ENCODE measurements at places on chromosomes 13 and 19.

DNA sequence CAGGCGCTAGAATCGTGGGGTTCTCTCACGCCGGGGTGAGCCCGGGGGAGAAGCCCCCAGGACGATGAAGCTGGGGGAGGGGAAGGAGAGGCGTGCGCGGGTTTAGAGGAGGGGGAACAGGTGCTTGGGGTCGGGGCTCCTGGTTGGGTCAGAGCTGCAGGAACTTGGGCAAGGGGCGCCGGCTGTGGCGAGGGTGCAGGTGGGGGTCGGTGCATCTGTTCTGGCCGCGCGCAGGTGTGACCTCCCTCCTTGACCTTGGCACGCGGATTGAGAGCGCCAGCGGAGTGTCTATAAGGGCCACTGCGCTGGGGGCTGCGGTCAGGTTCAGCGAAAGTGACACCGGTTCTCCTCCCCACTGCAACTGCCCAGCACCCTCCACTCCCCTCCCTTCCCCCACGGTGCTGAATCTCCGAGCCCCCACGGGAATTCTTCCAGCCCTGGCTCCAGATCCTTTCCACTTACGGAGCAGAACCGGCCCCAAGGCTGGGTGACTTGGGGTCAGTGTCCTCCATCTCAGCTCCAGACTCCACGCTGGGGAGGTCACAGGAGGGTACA lies 618 bp downstream of the TMEM38A start:
- DNase-seq: no peak

GRCh38 chr13:29428310-29429181 lies 166.9 kb downstream of the SLC7A1 start:
- peak; percentile 81 for DNase-seq

- DNase-seq: no peak
Observed at GRCh38 chr13:62598708-62599107, 1183.1 kb upstream of the PCDH20 start.

GRCh38 chr13:105863300-105863920 lies 672.1 kb downstream of the EFNB2 start:
- no peak for DNase-seq

DNA sequence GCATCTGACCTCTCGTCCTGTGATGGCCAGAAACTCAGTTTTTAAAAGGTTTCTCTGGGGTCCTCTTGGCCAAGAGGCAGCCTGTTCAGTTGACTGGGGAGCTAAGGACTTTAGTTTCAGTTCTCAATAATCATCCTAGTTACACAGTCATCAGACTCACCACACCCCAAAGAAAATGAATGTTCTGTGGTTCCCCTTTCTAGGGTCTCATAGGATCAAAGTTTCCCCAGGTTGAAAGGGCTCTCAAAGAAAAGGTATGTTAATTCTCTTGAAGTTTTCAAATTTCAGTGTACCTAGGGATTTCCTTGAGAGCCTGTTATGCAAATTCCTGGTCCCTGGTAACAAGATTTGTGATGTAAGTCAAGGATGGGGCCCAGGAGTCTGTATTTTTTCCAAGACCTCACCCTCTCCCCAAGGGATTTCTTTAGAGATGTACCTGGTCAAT lies 94.9 kb downstream of the FAM216B start:
- DNase-seq: no peak

DNA sequence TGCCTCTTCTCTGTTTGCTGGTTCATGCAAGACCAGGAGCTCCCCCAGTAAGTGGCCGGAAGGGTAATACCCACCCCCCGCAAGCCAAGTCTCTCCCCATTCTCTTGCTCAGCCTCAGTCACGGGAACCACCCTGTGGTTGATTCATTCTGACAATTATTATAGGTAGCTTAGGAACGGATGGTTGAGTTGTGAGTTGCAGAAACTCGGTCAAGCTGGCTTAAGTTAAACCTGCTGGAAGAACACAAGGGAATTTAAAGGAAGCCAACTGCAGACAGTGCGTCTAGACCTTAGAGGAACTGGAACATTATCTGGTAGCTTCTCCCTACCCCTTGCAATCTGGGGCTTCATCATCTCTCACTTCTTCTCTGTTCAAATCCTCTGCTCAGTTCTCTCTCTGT lies 8.9 kb downstream of the FPR1 start:
- DNase-seq: no peak

- DNase-seq: no peak
Observed at GRCh38 chr19:8488365-8488764, 14.1 kb downstream of the PRAM1 start.

DNA sequence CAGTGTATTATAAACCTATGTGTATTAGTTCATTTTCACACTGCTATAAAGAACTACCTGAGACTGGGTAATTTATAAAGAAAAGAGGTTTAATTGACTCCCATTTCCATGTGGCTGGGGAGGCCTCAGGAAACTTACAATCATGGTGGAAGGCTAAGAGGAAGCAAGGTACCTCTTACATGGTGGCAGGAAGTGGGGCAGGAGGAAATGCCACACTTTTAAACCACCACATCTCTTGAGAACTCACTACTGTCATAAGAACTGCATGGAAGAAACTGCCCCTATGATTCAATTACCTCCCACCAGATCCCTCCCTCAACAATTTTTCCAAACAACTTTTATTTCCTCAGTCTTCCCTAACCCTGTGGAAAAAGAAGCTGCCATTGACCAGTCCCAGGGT lies 14.5 kb upstream of the TPP2 start:
- no peak for DNase-seq

GRCh38 chr13:99191336-99191899 lies 9.2 kb upstream of the UBAC2 start:
- DNase-seq: no peak

GRCh38 chr13:46913757-46914156 lies 16.9 kb upstream of the HTR2A start:
- DNase-seq: no peak

DNA sequence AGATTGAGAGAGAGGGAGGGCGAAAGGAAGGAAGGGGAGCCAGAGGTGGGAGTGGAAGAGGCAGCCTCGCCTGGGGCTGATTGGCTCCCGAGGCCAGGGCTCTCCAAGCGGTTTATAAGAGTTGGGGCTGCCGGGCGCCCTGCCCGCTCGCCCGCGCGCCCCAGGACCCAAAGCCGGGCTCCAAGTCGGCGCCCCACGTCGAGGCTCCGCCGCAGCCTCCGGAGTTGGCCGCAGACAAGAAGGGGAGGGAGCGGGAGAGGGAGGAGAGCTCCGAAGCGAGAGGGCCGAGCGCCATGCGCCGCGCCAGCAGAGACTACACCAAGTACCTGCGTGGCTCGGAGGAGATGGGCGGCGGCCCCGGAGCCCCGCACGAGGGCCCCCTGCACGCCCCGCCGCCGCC lies at the start of gene TNFSF11:
Gene TNFSF11 (plus strand): TSS at position 142 of the 400 bp plus-strand sequence. CDS start 152 bp downstream, at position 294.
- DNase-seq: no peak

DNA sequence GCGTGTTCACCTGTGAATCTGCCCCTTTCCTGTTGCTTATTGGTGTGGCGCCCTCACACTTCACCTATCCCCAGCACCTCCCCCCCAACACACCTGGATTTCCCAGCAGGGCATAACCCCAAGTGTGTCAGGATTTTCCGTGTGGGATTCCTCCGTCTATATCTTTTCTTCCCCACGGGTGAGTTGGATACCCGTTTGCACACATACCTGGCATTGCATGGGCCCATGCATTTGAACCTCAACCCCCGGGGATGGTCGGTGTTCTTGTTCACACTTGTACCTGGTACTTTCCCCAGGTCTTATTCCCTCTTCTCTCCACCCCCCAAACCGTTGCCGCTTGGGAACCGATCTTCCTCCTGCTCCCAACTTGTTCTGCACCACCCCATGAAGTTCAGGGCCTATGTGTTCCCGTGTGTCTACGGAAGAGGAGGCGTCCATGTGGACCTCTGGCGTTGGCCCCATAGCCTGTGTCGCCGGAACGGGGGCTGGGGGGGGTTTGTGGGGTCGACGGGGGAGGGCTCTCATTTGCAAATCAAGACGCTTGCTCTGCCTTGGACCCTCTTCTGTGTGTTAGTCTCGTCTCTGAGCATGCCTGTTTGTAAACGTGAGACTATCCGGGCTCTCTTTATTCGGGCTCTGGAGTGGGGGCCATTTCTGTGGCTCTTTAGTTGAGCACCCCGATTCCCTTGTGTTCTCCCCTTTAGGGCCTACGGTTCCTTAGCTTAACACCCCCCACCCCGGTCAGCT lies 1.7 kb downstream of the PRR12 start:
- no peak for DNase-seq

DNA sequence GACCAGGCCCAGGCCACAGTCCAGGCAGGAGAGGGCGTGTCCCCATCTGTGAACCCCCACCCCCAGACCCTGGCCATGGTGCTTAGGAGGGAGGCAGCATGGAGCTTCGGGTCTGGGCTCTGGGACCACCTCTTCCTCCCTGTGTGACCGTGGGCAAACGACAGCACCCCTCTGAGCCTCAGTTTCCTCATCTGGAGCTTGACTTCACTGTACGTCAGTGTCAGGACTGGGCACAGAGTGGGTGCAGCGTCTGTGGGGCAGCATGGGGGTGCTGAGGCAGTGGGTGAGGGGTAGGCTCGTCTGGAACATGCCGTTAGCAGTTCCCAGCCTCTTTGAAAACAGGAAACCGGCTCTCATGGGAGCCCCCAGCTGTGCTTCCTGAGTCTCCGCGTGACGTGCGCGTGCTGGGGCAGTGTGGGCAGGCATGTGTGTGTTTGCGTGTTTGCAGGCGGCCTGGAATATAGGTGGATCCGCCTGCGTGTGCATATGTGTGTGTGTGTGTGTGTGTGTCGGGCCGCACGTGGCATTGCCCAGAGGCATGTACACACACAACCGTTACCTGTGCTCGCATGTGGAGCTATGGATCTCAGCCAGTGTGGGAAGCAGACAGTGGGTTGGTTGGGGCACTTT lies 15.8 kb downstream of the ARRDC2 start:
- no peak for DNase-seq

DNA sequence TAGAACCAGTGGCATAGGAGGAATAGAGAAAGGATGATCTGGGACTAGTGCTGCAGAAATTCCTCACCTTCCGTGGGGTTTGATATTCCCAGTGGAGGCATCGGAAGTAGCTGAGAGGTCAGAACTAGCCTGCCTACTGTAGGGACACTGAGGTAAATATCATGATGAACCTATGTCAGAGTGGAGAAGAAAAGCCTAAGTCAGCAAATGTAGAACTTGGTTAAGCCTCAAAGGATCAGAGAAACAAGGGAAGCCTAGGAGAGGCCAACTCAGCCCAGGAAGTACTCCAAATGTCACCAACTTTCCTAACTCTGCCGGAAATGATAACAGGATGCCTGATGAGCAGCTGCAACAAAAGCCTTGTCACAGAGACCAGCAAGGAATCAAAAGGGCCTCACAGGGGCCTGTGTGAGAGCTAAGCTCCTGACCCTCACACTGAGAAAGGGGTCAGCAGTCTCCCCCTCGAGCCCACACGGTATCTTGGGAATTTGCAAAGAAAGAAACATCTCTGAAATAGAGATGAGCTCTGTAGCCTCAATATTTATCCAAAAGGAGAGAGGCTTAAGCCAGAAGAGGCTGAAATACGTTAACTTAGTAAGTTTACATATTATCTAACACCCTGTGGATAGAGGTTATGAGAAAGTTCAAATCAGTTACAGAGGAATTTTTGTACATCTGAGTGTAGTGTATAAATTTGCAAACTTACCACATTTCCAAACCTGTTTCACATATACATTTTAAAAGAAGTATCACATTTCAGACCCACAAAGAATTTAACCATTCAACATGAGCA lies 1064.3 kb downstream of the DIAPH3 start:
- no peak for DNase-seq

GRCh38 chr13:44365008-44365407 lies 8.6 kb upstream of the SERP2 start:
- DNase-seq: peak; percentile 57

- DNase-seq: peak; percentile 3
Observed at GRCh38 chr13:19382111-19382510, 179.2 kb downstream of the TPTE2 start.
